Central memory CD8-positive, alpha-beta T cell (primary cell): ENCODE measurements at places on chromosomes 5 and 9.
A peak's percentile ranks its signal among the peaks of the same experiment; 100 is the strongest.

DNA sequence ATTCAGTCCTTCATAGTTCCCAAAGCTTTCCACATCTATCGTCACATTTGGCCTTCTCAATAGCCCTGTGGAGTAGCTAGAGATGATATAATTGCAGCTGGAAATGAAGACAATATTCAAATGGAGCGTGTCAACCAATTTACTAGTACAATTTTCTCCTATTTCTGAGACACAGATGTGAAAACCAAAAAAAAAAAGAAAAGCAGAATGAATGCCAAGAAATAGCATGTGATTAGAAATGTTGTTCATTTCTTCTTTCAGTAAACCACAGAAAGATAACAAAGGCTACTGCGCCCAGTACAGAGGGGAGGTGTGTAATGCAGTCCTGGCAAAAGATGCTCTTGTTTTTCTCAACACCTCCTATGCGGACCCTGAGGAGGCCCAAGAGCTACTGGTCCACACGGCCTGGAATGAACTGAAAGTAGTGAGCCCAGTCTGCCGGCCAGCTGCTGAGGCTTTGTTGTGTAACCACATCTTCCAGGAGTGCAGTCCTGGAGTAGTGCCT lies 99.0 kb downstream of the MUSK start:
- DNase-seq, result no peak

- no peak for DNase-seq
Measured at GRCh38 chr9:77163884-77164283, 13.4 kb upstream of the VPS13A start.

DNA sequence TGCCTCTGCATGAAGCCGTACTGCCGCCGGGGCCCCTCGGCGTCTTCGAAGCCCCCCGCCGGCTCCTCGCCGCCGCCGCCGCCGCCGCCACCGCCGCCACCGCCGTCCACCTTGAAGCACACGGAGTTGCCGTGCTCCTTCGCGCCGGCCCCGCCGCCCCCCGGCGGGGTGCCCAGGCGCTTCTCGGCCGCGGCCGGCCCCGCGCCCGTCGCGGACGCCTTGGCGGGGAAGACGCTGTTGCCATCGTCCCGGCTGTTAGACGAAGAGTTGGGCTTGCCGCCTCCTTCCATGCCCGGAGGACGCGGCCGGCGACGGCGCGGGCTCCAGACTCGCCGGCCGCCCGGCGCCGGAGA lies 400 bp downstream of the HCN1 start:
- DNase-seq, result no peak

- DNase-seq, result no peak
Measured at GRCh38 chr9:93059011-93059714, 662 bp downstream of the SUSD3 start.

DNA sequence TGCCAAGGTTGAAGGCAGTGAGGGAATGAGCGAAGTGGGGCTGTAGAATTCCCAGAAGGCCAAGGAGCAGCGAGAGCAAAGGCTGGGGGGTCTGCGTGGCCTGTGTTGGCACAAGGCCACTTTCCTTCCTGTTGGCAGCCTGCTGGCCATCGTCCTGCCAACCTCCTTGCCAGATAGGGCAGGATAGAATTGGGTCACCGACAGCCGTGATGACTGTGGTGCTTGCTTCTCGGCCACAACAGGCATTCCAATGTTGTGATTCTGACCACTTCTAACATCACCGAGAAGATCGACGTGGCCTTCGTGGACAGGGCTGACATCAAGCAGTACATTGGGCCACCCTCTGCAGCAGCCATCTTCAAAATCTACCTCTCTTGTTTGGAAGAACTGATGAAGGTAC lies 18.9 kb downstream of the TRIP13 start:
- DNase-seq, result no peak

GRCh38 chr5:154084062-154084639 lies 45.4 kb downstream of the MFAP3 start:
- no peak for DNase-seq

DNA sequence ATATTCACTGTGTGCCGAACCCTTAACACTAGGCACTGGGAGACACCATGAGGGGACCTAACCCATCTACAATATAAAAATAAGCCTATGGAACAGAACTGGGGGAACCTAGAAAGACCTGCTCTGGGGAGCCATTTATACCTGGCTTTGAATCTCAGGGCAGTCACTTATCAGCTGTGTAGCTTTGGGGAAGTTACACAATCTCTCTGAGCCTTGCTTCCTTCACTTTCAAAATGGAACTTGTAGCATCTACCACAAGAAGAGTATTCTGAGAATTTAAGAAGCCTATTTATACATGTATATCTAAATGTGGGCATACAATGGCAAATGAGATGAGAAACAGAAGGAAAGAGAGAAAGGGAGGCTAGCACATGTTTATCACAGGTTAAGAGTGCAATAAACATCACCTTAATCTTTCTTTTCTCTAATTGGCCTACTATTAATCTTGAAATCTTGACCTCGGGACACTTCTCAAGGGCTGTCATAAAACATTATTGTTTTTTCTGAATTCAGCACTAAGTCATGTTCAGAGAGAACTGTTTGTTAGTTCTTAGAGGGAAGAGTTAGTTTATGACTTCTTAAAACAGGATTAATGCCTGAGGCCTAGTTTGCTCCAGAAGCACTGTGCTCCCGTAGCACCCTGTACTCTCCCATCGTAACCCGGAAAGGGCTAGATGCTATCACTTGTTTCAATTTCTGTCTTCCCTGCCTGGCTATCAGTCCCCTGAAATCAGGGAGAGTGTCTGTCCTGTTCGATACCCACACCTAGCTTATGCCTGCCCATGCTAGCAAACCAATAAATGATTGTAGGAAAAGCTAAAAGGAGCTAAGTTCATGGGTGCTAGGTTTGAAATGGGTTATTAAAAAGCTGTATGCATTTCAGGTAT lies 606.4 kb upstream of the CLINT1 start:
- DNase-seq, result no peak

DNA sequence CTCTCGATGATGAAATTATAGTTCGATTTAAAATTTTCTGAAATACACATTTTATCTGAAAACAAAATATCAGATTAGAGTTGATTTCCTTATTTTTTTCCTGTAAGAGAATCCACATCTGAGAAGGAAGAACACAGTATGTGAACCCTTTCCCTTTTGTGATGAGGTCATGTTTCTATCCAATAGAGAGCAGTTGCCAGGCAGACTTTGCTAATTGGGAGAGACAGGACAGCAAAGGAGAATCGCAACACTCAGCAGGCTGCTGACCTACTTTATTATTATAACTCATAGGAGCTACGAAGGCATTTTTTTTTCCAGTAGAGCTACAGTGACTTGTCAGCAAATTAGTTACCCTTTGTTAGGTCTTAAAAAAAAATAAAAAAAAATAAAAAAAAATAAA lies 242.1 kb downstream of the HCN1 start:
- DNase-seq, result no peak

GRCh38 chr9:119101048-119101447 lies 268.2 kb downstream of the BRINP1 start:
- DNase-seq, result no peak

GRCh38 chr9:99253772-99254431 lies 31.8 kb downstream of the SEC61B start:
- DNase-seq, result peak; percentile 16

DNA sequence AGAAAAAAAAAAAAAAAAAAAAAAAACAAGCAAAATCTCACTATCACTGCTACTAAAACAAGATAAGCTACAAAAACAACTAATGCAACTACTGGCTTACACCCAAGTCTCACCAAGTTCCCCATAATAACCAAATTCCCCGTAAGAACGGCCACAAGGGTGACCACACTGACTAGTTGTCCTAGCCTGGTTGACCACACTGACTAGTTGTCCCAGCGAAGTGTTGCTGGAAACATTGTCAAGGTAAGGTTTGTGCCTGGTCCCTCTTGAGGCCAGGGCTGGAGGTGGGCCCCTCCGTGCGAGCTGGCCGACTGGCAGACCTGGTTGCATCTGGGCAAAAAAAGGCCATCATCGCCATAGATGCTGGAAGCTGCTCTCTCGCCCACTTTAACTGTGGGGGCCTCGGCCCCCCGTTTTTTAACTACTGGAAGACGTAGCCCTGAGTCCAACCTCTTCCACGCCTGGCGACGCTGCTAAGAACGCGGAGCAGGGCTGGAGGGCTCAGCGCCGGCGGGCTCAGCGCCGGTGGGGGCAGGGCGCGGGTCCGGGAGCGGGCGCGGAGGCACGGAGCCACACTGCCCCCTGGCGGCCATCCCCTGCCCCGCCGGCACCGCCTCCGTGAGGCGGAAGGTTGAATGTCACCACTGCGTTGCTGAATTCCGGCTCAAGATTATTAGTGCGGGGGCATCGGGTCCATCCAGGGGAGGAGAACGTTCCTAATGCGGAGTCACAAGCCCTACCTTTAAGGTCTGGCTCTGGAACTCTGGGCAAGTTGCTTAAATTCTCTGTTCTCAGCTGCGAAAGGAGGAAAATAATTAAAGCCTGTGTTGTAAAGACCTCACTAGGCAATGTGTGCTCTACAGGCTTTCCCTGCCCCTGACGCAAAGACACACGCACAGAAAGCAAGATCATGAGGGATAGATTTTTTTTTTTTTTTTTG lies 84.0 kb downstream of the HSD17B3 start:
- DNase-seq, result peak; percentile 42

DNA sequence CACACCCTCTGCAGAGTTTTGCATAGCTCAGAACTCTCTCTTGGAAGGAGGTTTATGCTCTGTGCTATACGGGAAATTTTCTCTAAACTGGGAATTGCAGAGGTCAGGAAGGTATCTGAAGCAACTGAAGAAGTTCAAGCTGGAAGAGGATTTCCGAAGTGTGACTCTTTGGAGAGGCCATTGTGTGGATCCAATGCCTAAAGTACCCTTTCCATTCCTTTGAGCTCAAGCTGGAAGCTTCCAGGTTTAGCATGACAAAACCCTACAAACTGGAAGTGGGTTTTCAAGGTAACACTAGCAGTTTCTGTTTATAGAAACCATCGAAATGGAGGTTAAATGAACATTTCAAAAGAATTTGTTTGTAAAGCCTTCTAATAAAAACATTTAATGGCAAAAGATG lies 187.1 kb downstream of the CFAP90 start:
- DNase-seq, result no peak

GRCh38 chr5:160240350-160240749 lies 11.0 kb downstream of the FABP6 start:
- no peak for DNase-seq

DNA sequence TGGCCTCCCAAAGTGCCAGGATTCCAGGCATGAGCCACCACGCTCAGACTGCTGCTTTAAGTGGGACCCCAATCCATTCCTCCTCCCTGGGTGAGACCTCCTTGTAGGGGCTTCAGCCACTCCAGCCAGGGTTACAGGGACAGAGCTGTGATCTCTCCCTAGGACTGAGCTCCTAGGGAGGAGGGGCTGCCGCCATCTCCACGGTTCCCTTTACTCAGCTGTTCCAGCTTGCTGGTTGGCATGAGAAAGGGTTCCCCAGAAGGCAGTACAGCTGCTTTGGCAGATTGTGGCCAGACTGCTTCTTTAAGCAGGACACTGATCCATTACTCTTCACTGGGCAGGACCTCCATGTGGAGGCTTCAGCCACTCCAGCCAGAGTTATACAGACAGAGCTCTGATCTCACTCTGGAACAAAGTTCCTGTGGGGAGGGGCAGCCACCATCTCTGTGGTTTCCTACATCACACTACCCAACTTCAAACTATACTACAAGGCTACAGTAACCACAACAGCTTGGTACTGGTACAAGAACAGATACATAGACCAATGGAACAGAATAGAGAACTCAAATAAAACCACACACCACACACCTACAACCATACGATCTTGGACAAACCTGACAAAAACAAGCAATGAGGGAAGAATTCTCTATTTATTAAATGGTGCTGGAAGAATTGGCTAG lies 7.2 kb downstream of the INSL6 start:
- no peak for DNase-seq

DNA sequence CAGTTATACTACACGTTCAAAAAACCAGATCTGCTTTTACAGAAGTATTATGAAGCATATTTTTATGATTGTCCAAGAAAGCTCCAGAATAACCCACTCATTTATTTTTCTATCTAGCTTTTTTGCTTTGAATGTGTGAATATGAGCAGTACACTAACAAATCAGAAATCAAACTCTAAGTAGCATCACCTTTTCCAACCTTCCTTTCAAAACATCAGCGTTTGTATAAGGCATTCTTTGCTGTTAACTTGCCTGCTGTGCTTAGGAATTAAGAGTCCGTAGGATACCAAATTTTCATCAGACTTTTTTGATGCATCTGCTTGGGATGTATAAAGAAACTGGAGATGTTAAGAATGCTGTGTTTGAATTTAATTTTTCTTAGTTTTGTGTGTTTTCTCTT lies 3.8 kb downstream of the TLE4 start:
- DNase-seq, result no peak

GRCh38 chr5:68548959-68549676 lies 333.6 kb downstream of the PIK3R1 start:
- no peak for DNase-seq

DNA sequence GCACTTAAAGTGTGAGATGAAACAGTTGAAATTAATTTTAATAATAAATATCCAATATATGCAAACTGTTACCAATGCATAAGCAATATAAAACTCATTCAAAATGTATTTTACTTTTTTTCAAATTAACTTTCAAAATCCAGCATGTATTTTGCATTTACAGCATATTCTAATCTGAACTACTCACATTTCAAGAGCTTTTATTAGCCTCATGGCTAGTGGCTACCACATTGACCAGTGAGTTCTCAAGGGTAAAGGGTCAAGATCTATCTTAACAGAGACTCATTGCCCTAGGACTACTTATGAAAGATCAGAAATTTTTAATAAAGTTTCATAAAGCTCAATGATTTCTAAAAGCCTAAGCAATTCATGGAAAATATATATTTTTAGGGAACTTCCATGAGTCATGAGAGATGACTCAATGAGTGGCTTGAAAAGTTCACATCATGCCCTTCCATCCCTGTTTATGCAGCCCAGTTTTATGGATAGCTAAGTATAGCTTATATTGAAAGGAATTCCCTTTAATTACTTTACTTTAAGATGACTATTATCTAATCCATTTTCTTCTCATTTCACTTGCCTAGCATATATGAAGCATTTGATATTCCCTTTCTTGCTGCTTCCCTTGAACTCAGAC lies 608.6 kb downstream of the SLCO4C1 start:
- no peak for DNase-seq

DNA sequence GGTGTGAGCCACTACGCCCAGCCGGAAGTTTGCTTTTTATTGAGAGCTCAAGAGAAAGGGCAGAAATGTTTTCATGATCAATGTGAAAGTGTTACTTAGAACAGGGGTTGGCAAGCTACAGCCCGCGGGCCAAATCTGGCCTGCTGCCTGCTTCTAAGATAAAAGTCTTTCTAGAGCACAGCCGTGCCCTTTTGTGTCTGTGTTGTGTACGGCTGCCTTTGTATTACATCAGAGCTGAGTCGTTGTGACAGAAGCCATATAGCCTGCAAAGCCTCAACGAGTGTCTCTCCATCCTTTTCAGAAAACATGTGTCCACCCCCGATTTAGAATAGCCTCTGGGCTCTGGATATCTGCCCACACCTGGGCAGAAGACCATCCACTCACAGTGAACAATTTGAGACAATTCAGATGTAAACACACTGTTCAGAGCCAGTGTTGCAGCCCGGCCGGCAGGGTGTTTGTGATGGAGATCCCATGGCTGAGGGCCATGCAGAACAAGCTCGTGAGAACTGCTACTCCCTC lies 28.8 kb downstream of the AK8 start:
- no peak for DNase-seq
